Posterior cingulate gyrus (tissue), 11 donors: ENCODE measurements at places on chromosomes 3 and 15.

DNA sequence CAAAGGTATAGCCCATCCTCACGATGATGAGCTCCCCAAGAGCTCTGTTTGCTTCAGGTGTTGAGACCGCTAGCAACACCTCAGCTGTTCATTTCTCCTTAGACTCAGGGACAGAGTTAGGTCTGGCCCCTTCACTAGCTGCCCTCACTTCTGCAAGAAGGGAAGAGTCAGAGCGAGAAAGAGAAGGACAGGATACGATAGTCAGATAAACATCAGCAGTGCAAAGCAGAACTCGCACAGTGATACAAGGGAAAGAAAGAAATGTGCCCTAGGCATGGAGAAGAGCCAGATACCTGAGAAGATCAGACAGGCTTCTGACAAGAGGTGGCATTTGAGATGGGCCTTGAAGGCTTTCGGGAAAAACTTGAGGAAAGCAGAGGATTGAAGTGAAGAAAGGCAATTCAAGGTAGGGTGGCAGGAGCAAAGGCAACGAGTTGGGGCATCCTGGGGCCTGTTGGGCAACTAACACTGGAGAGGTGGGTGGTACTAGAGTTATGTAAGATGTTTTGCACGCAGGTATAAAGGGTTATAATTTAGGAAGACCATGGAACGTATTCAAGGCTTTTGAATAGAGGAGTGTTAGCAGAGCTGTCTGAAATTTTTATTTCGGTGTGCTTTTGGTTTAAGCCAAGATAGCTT lies 106.0 kb downstream of the PGPEP1L start:
- DNase-seq, result no peak

DNA sequence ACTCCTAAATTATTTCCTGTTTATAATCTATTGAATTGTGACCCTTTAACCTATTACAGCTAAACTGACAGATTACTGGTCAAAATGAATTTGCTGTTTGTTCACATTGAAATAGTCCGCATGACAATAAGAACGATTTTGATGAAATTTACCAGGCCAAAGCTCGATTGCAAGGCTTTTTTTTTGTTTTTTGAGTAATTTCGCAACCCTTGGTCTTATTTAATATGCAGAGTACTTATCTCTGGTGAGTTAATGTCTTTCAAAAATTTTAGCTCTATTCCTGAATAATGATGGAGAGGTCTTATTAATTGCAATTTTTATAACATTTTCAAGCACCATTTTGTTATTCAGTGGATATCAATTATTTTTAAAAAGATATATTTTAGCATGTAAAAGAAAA lies 362.4 kb downstream of the OTOL1 start:
- no peak for DNase-seq

GRCh38 chr3:39189959-39190269 lies 2.5 kb downstream of the XIRP1 start:
- no peak for DNase-seq

DNA sequence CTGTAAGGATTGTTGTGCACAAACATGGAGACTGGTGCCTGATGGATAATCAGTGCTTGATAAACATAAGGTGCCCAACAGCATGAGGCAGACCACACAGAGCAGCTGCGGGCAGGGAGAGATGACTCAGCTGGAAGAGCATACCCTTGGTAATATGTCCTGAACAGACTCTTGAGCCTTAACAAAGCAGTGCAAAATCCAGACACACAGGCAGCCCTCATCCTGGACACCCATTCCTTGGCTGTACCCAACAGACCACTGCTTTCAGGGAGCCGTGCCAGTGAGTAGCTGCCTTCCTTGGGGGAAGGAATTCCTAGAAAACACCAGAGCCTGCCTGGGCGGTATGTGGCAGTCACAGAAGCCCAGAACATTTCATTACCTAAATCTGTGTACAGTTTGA lies 156.2 kb downstream of the CLSTN2 start:
- DNase-seq, result peak; percentile 14

GRCh38 chr3:145219355-145220235 lies 941.4 kb downstream of the PLOD2 start:
- DNase-seq, result no peak

- DNase-seq, result no peak
Observed at GRCh38 chr15:87564681-87565080, 691.9 kb downstream of the NTRK3 start.

DNA sequence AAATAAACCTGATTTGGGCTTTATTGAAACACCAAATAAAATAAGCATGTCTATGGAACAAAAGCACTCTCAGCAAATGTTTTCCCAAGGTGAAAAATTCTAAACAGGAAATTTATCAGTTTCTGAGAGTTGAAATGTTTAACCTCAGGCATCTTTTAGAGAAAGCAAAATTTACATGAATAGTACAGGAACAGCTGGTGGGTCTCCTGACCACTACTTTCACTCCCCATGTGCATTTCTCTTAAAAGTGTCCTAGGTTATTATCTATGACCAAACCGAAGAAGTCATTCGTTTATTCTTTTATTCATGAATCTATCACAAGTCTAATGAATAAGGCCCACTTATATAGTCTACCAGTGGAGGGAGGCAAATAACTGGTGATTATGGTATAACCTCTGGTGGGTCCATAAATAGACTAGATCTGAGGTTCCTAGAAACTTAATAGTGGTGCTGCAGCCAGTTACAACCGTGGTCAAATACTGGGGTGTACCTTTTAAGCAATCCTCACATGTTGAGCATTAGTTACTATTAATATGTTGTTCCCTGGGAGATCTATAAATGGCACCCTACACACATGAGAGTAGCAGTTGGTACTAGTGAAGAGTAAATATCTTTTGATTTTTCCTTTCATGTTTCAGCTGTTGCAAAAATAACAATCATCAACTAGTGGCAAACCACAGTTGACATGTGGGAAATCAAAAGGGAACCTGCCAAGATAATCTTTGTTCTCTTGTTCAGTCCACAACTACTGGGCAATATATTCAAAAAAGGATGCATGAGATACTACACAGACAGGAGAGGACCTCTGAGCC lies 169.3 kb upstream of the STAC start:
- DNase-seq, result no peak

DNA sequence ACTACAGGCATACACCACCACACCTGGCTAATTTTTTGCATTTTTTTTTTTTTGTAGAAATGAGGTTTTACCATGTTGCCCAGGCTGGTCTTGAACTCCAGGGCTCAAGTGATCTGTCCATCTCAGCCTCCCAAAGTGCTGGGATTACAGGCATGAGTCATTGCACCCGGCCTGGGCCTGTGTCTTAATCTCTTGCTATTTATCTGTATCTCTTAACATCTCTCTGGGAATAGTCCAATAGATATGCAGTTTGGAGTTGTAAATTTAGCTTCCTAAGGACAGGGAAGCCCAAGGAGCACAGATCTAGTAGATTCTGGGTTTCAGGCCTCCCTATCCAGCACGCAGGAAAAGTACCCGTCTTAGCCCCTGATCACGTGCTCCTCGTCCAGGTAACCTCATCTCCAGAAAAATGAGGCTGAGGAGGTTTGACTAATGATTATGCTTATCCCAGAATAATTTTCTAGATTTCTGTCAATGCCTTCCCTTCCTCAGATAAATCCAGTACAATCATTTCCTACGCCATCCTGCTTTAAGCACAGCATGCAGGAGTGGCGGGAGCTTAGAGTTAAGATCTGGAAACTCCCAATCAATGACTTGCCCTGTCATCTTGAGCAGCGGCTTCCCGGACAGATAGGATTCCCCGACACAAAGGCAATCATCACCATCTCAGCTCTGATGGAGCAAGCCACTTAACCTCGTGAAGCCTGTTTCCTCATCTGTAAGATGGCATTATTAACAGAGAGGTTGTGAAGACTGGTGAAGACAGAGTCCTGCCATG lies 12.3 kb upstream of the CTDSPL start:
- DNase-seq, result no peak

- no peak for DNase-seq
Observed at GRCh38 chr15:64678126-64678819, 97.1 kb downstream of the RBPMS2 start.

DNA sequence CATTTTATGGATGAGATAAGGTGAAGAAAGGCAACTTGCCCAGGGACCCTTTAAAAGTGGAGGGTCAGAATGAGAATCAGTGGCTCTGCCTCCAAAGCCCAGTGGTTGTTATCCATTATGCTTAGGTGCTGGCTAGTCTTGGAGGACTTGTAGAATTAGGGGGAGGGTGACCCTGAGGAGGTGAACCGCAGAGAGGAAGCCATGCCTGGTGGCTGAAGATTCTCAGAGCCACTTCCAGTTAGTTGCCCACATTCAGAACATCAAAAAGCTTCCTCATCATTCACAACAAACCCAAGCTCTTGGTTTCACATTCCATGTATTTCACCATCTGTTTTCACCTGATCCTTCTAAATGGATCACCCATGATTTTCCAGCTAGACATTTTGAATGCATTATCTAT lies 11.2 kb downstream of the EBLN2 start:
- no peak for DNase-seq

DNA sequence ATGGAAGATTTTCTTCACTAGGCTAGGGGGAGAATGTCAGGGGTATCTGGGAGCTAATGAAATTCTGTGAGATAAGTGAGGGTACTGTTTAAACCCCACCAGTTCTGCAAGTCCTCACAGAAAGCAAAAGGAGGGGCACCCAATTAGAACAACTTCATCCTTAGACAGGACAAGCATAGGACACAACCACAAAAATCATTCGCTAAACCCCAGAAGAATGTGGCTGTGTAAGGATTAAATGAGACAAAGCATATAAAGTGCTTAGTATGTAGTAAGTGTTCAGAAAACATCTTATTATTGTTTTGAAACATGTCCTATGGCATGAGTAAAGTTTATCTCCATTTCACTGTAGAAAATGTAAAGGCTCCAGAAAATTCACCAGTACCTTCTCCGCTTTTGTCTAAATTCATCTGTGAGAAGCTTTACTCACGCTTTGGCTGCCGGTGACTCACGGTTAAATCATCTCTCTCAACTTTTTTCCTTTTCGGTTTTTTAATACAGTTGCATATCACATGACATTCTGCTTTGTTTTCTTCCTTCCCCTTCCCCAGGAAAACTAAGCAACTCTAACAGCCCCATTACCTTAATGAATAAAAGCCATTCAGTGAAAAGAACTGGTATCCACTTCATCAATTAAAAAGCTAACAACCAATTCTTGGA lies 1.7 kb downstream of the CLRN1 start:
- DNase-seq, result no peak

DNA sequence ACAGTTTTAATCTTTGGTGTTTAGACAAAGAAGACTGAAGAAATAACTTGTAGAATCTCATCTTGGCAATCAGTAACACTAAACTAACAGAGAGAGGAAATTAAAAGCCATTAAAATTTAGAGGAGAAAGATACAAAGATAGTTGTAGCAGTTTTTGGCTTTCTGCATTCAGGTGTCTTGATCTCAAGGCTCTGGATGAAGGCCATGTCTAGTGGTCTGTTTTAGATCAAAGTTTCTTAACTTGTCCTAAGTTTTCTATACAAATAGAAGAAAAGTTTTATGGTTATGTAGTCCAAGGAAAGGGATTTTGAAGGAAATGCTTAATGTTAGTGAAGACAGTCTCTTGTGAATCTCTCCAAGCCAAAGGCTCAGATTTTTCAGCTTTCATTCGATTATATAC lies 222.9 kb downstream of the BCHE start:
- no peak for DNase-seq

GRCh38 chr3:158974904-158975303 lies 173.1 kb downstream of the MFSD1 start:
- DNase-seq, result no peak

DNA sequence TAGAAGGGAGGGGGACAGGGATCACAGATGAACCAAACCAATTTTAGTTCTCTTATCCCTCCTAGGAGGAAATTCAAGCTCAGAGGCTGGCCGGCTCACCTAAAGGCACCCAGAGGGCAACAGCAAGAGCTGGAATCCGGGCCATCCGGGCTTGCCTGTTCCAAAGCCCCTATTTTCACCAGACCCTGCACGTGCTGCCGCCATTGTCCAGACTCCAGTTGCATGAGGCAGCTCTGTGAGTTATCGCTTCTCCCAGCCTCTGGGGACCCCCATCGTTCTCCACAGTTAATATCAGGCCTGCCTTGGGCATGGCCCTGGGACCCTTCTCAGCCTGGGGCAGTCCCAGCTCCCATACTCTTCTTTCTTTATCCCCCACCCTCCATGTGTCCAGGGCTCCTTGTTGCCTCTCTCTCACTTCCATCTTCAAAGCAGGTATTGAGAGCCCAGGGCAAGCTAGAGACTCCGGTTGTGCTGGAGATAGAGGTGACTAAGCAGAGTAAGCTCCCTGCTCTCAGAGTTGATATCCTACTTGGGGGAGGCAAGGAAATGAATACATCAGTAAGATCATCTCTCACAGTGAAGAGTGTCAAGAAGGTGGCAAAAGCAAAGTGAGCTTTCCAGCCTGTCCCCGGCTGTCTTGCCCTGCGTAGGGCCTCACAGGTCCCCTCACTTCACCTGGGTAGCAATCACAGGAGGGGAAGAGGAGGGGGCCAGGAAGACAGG lies 322.8 kb downstream of the UACA start:
- DNase-seq, result no peak

DNA sequence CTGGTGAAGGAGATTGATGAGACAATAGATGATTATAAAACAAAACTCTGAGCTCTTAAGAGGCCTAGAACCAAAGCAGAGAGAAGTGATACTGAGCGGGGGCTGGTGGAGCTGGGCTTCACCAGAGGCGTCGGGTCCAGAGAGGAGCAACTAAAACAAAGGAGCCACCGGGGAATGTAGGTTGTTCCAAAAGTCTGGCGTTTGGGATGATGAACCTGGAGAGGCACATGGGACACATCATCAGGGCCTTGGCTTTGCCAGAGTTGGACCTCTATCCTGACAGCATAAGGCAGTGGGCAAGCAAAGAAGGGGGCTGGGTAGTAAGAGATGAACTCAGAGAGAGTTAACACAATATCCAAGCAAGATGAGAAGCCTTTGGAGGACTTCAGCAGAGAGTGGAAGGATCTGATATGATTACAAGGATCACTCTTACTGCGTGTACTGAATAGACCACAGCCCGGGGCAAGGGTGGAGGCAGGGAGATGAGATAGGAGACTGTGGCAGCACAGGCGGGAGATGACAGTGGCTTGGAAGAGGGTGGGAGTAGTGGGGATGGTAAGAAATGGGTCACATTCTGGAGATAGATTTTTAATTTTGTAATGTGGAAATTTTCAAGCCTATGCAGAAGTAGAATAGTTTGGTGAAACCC lies 36.0 kb upstream of the RASA2 start:
- no peak for DNase-seq

DNA sequence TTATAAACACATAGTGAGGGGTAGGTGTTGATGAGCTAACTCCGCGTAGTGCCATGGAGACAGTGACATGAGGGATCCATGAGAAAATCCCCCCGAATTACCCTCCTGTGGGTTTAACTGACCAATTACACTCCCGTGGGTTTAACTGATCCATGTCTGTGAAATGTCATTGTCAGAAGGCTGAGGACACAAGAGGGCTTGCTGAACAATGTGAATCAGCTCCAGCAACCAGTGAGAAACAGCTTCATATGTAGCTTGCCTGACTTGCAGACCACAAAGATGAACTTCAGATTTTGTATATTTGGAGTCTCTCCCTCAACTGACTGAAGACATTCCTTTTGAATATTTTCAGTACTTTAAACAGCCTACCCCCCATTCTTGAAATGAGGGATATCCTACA lies 144.9 kb downstream of the FBN1 start:
- DNase-seq, result no peak

DNA sequence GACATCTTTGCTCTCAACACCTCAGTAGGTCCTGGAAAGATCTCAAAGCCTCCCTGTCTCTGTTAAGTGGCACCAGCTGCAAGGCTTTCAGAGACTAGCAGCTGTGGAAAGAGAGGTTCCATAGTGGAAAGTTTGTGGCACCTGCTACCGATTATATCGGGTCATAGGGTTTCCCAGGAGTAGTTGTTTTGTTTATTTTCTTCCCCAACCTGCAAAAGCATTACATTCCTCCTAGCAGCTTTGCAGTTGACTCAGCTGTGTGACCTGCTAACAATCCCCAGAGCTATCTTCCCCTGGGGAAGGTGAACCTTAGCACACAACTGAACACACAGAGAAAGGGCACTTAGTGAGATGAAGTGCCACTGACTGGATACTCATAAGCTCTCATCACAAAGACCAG lies 598.9 kb upstream of the GRM7 start:
- DNase-seq, result no peak
